Memory B cell (primary cell): ENCODE measurements at places on chromosomes 1 and 21.
A peak's percentile ranks its signal among the peaks of the same experiment; 100 is the strongest.

DNA sequence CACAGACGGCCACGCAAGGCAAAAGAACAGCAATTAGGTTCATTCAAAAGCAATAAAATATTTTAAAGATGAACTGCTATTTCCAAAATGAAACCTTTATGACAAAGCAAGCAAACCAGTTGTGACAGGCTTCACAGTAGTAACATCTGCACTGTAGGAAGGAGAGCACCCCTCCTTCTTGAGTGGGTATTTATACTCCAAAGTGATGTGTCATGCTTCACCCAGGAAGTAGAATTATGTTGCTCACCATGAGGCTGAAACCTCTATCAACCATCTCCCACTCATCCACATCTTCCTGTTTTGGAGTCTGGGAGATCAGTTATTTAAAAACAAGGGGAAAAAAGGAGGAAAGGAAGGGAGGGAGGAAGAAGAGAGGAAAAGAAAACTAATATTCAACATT is 885 bp downstream of the OR2T10 start:
- no peak for DNase-seq

DNA sequence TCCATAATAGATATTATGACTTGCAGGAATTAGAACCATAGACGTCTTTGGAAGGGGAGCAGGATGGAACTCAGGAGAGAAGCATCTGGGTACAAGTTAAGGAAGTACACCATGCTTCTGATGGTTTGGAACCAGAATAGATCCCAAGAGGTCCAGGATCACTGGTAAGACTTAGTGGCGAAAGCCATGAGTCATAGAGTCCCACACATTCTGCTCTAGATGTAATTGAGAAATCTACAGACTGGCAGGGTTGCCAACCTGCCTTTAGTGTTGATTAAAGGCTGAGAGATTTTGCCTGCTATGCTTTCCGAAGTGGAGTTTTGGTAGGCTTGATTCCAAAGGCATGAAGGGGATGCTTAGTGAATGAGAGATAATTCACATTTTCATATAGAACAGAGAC is 57.1 kb upstream of the C1orf87 start:
- no peak for DNase-seq

DNA sequence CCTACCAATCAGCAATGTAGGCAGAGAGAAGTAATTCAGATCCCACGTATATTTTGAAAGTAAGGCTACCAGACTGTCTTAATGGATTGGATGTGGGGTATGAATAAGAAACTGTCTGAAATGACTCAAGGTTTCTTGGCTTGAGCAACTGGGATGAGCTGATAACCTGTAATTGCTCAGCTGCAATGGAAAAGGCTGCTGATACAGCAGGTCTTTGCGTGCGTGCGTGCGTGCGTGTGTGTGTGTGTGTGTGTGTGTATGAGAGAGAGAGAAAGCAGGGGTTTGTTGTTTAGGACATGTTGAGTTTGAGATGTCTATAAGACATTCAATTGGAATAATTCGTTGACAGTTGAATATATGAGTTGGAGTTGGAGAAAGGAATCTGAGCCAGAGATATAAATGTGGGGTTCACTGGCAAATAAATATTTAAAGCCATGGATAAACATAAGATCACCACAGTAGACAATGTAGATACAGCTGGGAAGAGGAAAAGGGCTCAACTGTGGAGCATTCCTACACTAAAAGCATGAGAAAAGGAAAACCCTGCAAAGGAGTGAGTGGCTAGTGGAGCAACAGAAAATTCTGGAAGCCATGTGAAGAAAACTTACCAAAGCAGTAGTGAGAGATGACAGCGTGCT is 72.9 kb downstream of the UCHL5 start:
- no peak for DNase-seq

GRCh38 chr1:219385787-219386427 is 212.2 kb downstream of the LYPLAL1 start:
- peak; percentile 32 for DNase-seq

- DNase-seq: no peak
Measured at GRCh38 chr1:15423355-15424077, 13.8 kb downstream of the EFHD2 start.

- no peak for DNase-seq
Measured at GRCh38 chr1:170670802-170671628, 7.1 kb downstream of the PRRX1 start.

- DNase-seq: peak; percentile 33
Measured at GRCh38 chr1:219174460-219175211, 958 bp downstream of the LYPLAL1 start.

DNA sequence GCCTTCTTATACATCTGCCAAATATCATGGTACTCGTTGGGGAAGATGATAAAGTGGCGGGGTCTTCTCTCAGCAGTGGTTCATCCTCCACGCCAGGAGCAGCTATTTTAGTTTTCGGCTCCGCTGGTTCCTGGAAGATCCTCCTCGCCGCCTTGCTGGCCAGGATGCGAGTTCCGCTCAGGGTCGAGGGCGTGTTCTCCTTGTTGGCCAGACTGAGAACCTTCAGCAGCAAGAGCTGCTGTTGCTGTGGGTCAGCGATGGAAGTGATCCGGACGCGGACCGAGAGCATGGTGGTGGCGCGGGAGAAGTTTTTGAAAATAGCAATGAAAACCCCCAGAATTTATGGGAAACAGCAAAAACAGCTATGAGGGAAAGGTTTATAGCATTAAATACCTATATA is 11.4 kb upstream of the CFAP126 start:
- no peak for DNase-seq

DNA sequence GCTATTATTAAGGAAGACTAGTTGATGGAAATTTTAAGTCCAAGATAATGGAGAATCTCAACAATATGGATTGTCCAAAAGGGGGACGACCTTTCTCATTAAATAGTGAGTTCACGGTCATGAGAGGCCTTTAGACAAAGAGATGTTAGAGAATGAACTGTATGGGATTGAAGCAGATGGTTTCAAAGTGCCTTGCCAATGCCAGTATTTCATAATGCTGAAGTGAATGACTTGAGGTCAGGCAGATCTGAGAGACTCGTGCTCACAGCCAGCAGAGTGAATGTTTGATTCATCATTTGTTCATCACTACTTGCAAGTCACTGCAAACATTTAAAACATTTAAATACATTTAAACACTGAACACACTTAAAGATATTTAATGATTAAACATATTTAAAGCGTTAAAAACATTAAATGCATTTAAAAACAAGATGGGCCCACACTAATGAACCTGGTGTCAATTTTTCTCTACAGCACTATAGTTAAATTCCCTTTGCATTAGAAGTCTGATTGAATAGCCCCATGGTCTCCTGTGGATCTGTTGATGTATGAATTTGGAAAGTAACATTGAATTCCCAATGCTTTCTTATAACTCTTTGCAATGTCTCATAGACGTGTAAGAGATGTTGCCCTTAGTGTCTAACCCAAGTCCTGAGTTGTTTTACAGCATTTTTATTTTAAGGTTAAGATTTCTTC is 80.7 kb downstream of the TGFB2 start:
- DNase-seq: no peak

DNA sequence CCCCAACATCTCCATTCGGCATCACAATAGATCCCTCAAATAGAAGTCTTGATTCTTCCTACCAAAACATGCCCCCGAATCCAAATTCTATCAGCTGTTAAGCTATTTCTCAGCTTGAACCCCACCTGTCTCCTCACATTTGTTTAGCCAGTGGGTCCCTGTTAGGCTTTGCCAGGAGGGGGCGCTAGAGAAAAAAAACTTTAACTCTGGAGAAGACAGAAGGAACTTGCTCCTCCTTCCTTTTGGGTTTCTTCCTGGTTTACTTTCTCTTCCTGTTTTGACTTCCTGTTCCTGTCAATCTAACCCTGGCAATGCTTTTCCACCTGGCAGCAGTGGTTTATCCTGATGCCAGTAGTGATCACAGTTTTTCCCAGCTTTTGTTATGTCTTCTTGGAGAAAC is 95.6 kb upstream of the KCNK1 start:
- no peak for DNase-seq

DNA sequence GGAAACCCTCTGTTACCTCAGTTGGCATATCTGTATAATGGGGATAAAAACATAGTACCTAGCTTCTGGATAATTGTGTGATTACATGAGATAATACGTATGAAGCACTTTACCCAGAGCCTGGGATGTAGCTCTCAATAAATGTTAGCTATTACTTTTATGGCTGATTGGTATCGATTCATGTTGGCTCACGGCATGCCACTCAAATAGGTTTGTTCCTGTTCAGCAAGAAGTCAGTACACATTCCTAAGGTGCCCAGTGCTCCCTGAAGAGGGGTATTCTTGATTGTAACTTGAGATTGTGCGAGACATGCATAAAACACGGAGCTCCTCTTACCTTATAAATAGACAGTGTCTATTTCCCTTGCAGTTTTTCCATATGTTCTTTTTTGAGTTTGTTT is 78.5 kb upstream of the GALNT2 start:
- no peak for DNase-seq

DNA sequence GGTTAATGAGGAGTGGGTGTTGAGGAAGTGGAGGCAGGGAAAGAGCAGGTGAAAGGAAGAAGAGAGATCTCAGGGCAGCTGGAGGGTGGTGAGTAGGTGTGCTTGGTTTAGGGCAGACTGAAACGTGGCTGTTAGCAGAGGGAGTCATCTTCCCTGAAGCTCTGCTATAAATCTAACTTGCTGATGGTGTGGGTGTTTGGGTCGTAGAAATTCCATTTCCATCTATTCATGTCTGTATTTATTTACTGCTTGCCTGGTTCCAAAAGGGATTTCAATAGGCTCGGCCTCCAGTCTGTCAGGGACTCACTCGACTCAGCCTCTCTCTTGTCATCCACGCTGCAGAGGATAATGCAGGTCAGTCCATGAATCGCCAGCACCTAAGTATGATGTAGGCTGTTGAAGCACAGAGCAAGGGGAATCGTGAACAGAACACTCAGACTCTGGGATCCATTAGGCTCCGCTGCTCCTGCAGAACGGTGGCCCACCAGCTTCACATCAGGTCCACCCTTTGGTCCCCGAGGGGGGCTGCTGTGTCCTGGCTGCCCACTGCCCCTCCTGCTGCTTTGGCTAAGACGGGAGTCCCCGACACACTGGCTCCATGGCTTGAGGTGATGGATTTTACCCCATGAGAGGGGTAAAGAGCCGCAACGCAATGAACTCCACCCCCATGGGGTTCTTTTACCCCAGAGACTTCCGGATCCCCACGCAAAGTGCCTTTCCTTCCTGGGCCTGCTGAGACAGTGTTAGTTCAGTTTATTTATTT is 156.2 kb downstream of the RHOU start:
- DNase-seq: no peak

GRCh38 chr1:209176866-209177430 is 406.6 kb upstream of the CAMK1G start:
- DNase-seq: no peak

DNA sequence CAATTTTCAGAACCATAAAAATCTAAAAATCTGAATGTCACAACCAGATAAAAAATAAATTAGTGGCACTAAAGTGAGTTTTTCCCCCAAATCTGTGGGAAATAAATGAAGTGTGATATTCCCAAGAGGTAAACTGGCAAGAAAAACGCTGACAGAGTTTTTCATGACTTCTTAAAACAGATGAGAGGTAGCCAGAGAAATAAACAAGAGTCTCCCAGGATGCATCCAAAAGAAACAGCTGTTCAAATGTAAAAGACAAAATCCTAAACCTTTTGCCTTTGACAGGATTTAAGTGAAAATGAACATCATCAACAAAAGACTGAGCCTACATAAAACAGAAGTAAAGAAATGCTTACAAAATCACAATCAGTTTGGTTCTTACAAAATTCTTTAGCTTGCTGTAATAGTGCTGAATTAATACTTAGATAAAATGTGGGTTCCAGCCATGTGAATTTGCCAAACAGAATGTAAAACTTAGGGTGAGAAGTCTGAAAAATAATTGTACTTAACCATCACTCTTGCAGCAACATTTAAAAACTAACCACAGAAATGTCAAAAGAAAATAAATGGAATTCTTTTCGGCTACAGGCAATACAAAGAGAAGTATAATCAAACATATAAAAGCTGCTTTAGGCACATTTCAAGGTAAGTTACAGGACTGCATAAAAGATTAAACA is 133.6 kb downstream of the EIF4G3 start:
- DNase-seq: no peak

GRCh38 chr1:56686169-56686568 is 41.1 kb downstream of the PRKAA2 start:
- DNase-seq: no peak

GRCh38 chr1:92323473-92324453 is 24.9 kb downstream of the RPAP2 start:
- DNase-seq: no peak

DNA sequence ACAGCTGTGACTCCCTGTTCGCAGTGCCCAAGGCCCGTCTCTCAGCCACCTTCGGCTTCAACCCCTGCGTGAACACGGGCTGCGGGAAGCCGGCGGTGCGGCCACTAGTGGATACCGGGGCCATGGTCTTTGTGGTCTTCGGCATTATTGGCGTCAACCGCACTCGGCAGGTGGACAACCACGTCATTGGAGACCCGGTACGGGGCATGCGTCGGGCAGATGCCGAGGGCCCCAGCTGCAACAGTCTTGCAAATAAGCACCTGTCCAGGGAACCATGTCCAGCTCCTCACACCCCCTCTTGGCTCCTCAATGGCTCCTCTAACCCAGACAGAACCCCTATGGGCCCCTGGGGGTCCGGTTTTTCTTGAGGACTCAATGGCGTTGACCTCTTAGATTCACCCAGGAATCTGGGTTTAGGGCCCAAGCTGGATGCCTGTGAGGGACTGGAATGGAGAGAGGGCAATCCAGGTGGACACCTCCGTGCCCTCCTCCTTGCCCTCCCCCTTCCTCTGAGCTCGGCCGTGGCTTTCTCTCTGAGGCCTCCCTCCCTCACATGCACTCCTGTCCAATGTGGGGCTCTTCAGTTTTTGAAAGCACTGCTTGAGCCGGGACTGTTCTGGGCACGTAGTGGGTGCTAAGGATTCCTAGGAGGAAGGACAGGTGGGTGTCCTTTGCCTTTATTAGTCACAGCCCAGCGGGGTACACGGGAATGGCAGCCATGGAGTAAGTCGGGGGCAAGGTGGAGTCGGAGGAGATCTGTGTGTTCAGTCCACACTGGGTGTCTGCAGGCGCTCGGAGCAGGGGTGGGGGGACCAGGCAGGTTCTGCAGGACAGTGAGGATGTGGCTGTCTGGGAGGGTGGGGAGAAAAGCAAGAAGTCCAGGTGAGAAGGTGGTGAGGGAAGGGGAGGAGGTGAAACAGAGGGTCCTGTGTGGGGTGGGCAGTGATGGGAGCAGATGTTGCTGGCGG is 51.1 kb downstream of the DISP3 start:
- DNase-seq: no peak

GRCh38 chr1:10339815-10340214 is 59.0 kb upstream of the PGD start:
- no peak for DNase-seq

- no peak for DNase-seq
Measured at GRCh38 chr1:18072066-18072465, 35.5 kb upstream of the IGSF21 start.
